Cardiac muscle cell (in vitro differentiated cells and primary cell): ENCODE measurements at places on chromosomes 13 and 19.

- no peak for DNase-seq
These were observed 1.3 kb downstream of the SHISA7 start for GRCh38 chr19:55441692-55442321.

DNA sequence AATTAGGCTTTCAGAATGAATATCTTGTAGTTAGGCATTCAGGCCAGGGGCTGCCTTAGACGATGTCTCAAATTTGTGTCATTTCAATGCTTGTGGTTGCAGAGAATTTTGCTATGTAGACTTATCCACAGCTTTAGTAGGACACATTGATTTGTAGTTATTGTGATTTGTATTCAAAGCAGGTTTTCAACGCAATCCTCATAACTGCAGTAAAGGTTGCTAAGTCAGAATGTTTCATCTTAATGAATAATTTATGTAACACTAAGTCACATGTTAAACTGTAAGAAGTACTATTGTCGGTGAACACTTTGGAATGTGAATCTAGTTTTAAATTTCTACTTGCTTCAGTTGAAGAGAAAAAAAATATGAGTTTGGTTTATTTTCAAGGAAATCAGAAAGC is 1117.2 kb upstream of the SPRY2 start:
- no peak for DNase-seq

DNA sequence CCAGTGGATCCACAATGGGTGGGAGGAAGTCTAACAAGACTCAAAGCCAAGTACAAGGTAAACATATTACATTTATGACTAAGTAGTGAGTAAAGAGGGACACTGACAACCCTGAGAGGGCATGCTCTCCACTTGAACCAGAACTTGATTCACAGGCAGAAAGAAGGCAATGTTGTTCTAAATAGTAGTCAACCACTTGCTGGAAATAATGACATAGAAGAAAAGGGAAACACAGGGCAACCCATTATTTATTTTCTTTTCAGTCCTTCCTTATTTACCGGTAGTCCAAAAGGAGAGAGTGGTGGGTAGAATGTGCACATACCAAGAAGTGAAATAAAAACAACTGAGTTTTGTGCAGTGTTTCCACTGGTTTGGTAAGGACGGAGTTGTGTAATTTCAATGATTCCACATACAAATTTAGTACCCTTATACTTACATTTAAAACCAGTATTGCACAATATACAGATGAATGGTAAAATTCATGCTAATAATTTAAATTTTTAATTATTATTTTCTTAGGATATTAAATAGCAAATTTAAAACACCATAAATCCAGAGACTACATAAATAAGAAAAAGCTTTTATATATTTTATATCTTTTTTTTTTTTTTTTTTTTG is 65.9 kb downstream of the ENOX1 start:
- no peak for DNase-seq

GRCh38 chr19:35013041-35013819 is 13.1 kb downstream of the GRAMD1A start:
- DNase-seq = peak; percentile 76

- DNase-seq = no peak
These were observed 78.5 kb upstream of the PCDH8 start for GRCh38 chr13:52926971-52927370.

- peak; percentile 82 for DNase-seq
These were observed 37.3 kb downstream of the RNF6 start for GRCh38 chr13:26184791-26185250.
